ENCODE measurements at places on chromosomes 16 and 17.

DNA sequence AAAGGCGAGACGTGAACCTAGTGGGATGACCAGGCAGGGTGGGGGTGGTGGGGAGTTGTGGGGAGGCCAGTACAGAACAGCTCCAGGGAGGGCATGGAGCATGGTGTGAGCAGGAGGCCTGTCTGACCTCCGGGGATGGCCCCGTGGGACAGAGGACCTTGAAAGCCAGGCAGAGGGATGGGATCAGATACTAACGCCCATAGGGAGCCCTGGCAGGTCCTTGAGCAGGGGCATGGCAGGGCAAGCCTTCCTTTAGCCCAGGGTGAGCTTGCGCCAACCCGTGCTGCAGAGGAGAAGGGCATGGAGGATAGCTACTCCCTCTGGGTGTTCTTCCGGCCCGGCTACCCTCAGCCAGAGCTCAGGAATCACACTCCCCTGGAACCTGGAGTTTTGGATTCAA lies 35.3 kb downstream of the TMEM235 start:
- no peak for DNase-seq

- DNase-seq: no peak
Measured at GRCh38 chr17:77006971-77007649, 133.7 kb upstream of the SEC14L1 start.

GRCh38 chr16:66107661-66108060 lies 258.8 kb upstream of the CDH5 start:
- no peak for DNase-seq

GRCh38 chr17:74391771-74392170 lies 24.5 kb downstream of the GPR142 start:
- DNase-seq: no peak

- DNase-seq: no peak
Measured at GRCh38 chr16:13839577-13839976, 80.4 kb upstream of the ERCC4 start.

- DNase-seq: peak; percentile 67
Measured at GRCh38 chr17:70332356-70333210, 163.3 kb downstream of the KCNJ2 start.

- DNase-seq: no peak
Measured at GRCh38 chr16:73610605-73611156, 562.8 kb upstream of the ZFHX3 start.

DNA sequence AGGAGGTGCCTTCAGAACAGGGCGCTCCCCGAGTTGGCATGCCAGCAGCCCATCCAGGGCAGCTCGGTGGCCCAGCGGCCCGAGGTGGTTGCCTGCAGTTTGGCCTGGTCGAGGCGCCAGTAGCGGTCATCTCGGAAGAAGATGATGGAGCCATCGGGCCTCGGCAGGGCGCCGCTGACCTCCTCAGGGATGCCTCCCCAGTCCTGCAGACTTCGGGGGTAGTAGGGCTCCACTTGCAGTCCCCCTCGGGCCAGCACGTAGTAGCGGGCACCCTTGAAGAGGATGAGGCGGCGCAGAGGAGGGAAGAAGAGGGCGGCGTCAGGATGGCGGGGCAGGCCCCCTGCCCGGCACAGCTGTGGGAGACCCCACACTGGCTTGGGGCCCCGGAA lies 5.8 kb downstream of the C17orf50 start:
- no peak for DNase-seq

GRCh38 chr17:51036084-51036483 lies 84.6 kb downstream of the SPAG9 start:
- no peak for DNase-seq

- peak; percentile 28 for DNase-seq
Measured at GRCh38 chr17:17043461-17044271, 1.4 kb downstream of the MPRIP start.

- DNase-seq: no peak
Measured at GRCh38 chr16:24139282-24139681, 116.9 kb upstream of the CACNG3 start.

GRCh38 chr17:81824595-81824994 lies 8.5 kb downstream of the MCRIP1 start:
- DNase-seq: no peak

GRCh38 chr17:63250830-63251229 lies 195.3 kb downstream of the CYB561 start:
- no peak for DNase-seq

- no peak for DNase-seq
Measured at GRCh38 chr16:69179328-69180010, 7.5 kb upstream of the SNTB2 start.

- DNase-seq: no peak
Measured at GRCh38 chr17:73347351-73347750, 35.5 kb upstream of the CDC42EP4 start.

DNA sequence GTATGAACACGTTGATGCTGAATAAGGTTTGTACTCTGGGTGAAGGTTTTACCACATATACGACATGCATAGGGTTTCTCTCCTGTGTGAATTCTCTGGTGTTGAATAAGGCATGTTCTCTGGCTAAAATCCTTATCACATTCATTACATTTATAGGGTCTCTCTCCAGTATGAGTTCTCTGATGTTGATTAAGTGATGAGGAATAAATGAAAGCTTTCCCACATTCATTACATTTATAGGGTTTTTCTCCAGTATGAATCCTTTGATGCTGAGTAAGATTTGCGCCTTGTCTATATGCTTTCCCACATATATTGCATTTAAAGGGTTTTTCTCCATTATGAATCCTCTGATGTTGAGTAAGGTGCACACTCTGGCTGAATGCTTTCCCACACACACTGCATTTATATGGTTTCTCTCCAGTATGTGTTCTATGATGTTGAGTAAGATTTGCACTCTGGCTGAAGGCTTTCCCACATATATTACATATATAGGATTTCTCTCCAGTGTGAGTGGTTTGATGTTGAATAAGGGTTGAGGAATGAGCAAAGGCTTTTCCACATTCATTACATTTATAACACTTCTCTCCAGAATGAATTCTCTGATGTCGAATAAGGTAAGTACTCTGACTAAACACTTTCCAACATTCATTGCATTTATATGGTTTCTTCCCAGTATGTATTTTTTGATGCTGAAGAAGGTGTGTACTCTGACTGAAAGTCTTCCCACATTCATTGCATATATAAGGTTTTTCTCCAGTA lies 16.9 kb downstream of the ZNF287 start:
- no peak for DNase-seq

- DNase-seq: peak; percentile 60
Measured at GRCh38 chr16:4200000-4200780, 41.7 kb downstream of the SRL start.

- DNase-seq: no peak
Measured at GRCh38 chr17:12637015-12637414, 28.7 kb upstream of the MYOCD start.

DNA sequence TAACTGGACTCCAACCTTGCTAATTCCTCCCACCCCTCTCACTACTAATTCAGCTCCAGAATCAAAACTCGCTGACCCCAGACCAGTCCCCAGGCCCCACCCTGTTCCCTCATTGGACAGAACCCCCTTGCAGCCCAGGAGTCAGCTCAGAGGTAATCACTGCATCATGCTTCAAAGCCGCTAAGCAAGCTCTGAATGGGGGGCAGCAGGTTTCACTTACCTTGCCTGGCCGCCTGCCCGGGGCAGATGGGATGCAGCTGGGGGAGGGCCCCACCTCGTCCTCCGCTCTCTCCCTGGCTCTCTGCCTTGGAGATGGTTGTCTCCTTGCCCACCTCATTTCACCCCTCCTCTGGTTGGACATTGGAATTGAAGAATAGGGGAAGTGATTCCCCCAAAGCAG lies 4.8 kb upstream of the NGFR start:
- DNase-seq: no peak

DNA sequence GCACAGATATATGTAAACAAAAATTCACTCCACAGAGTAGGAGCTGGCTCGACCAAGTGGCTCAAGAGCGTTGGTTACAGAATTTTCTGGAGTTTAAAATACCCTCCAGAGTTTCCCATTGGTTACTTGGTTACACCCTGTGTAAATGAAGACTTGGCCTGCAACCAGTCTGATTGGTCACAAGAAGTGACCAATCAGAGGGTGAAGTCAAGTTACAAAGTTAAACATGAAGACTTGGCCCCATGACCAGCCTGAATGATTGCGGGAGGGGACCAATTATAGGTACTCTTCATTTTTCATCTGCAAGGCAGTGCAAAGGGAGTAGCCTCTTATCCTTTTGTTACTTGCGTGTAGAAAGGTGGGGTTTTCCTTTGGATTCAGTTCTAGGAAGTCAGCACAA lies 121.3 kb upstream of the SALL1 start:
- DNase-seq: no peak

DNA sequence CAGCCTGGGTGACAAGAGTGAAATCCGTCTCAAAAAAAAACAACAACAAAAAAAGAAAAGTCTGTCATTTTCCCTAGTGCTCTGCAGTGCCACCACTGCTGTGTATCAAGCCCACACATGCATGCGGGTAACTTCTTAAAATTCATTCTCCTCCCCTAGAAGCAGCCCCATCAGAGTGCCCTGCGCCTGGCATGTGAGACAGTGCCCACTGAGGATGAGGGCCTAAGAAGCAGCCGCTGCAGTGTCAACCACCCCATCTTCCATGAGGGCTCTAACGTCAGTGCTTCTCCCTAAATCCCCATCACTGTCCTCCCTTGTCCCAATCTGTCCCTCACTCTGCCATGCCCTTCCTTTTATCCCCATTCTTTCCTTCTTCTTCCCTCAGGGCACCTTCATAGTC lies 10.2 kb downstream of the COX6A2 start:
- no peak for DNase-seq

DNA sequence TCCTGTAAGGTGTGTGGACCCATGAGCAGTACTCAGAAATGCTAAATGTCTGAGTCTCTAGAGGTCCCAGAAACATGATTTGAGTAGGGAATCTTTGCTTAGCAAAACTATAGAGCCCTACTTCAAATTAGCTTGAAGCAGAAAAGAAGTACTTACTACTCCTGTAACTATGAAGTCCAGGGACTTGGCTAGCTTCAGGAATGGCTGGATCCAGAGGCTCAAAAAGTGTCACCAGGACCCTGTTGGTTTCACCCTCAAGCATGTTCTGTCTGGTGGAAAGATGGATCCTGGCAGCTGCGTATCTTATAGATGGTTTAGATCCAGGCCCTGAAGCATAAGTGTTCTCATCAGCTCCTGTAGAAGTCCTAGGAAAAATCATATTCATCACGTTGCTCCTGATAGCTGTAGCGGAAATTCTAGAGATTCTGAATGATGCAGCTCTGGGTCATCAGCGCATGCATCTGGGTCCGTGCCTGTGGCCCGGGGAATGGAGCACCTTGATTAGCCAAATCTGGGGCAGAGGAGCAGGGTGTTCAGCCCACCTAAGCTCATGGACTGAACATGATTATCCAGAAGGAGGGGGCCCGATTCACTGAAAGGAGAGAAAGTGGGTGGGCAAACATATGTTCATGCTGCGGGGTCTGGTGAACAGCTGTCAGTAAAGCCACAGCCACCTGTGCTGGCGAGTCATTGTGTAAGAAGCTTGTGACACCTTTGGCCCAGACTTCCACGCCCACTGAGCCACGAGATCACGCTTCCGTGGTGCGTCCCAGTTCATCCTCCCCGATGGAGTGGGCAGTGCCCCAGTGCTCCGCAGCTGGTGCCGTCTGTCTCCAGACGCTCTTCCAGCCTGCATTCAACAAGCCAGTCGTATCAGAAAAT lies 260.6 kb downstream of the CPPED1 start:
- DNase-seq: no peak

DNA sequence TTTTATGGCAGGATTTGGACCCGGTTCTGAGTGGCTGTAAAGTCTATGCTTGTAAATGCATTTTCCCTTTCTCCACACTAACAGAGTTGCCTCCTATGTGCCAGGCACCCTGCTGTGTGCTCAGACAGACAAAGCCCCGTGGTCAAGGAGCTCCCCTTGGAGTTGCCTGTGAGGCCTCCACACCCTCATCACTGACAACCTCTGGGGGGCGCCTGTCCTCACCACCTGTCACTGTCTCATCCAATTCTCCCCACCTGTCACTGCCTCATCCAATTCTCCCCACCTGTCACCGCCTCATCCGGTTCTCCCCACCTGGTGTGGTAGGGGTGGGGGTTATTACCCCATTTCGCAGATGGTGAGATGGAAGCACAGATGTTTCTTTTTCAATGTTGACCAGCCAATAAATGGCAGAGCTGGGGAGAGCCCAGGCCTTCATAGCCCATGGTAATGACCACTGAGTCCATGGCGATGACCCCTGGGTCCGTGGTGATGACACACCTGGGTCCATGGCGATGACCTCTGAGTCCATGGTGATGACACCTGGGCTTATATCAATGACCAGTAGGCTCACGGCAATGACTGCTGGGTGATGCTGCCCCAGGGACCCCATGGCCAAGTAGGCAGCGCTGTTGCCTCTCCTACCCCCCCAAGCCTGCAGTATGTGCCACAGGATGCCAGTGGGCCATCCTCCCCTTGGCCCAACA lies 150.1 kb downstream of the IRF8 start:
- DNase-seq: no peak

GRCh38 chr17:67390646-67391361 lies 13.7 kb downstream of the PITPNC1 start:
- DNase-seq: peak; percentile 25

- no peak for DNase-seq
Measured at GRCh38 chr16:27646806-27647205, 96.9 kb downstream of the KATNIP start.

GRCh38 chr16:24141917-24142316 lies 114.2 kb upstream of the CACNG3 start:
- no peak for DNase-seq

DNA sequence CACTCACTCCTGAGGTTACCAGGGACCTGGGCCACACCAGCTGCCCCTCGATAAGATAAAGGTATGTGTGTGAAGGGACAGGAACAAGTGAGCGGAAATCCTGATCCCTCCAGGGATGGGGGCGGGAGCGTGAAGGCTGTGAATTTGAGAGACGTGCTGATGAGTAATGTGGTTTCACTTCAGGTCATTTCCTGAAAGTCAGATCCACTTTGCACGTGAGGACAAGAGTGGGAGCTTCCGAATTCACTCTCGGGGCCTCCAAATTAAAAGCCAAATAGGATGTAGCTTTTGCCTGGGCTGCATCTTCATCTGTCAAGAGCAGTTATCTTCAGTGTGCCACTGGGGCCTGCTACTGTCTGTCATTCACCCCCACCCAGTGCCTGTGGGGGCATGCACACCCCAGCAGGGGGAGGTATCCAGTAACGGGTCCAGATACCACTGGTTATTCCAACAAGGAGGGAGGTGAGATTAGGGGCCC lies 87.4 kb upstream of the LHX1 start:
- DNase-seq: no peak

DNA sequence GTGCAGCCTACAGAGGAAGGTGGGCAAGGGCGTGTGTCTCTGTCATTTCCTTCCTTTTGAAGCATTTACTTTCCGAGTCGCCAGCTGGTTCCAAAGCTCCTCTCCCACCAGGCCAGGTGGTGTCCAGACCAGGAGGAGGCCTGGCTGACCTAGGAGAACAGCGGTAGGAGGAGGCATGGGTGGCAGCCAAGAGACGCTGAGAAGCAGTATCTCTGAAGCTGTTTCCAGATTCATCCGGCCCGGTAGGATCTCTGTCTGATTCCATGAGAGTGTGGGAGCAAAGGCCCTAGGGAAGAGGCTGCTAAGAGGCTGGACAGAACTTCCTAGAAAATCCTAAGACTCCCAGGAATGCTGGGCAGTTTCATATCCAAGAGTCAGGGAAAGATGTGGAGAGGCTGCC lies 20.3 kb downstream of the MEOX1 start:
- DNase-seq: no peak
